ENCODE measurements at places on chromosomes 1 and 21. TPM values are rescaled to one million over a fixed set of nuclear protein-coding genes. Genes with fewer than 3 reads are reported as not detected.

- DNase-seq = peak; percentile 6
Observed at GRCh38 chr1:198465201-198466144, 75.0 kb downstream of the ATP6V1G3 start.

GRCh38 chr1:66211521-66211920, 322.4 kb upstream of the SGIP1 start:
- DNase-seq = no peak

GRCh38 chr1:163258181-163258580, 55.5 kb upstream of the RGS5 start:
- no peak for DNase-seq

GRCh38 chr21:33302796-33303195, 22.0 kb upstream of the IFNAR1 start:
- DNase-seq = no peak

DNA sequence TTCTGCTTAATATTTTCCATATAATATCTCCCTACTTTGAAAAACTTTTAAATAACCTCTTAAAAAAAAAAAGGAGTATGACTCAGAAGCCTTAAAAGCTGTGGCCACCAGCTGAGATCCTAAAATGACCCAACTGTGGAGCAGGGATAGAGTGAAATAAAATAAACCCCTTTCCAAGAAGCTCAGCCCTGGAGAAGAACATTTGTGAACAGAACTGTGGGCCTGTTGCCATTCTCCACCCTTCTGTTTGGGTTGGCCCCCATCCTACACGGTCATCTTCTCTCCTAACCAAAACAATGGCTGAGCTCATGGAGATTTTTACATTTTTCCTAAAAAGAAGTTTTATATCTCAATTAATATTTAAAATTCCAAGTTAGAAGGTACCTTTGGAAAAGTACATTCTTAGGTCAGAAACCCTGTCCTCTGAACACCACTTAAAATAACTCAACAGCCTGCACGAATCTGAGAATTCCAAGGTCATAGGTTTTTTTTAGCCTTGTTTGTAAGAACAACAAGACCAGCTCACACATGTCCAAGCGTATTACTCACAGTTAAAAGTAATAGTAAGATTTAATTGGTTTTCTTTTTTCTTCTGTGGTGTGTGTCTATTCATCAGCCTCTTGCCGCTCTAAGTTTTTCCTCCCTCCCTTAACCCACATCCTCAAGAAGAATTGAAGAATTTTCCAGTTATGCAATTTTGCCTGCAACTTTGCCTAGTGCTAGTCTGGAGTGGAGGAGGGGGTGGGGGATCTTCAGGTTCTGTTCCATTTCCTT, 107.7 kb upstream of the ERRFI1 start:
- no peak for DNase-seq

DNA sequence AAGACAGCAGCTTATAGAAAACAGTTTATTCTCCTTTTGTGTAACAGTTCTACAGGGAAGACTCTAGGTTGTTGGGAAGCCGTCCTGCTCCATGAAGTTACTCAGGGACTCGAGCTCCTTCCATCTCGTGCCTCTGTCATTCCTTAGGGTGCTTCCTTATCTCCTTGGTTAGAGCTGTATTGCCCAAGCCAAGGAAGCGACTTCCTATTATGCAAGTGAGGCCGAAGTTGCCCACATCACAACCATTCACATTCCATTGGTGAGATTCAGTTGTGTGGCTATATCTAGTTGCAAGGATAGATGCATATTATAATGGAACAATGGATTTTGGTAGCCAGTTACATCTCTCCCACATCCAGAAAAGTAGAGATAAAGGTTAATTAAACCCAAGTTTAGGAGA, 9.0 kb downstream of the GSTM5 start:
- no peak for DNase-seq

DNA sequence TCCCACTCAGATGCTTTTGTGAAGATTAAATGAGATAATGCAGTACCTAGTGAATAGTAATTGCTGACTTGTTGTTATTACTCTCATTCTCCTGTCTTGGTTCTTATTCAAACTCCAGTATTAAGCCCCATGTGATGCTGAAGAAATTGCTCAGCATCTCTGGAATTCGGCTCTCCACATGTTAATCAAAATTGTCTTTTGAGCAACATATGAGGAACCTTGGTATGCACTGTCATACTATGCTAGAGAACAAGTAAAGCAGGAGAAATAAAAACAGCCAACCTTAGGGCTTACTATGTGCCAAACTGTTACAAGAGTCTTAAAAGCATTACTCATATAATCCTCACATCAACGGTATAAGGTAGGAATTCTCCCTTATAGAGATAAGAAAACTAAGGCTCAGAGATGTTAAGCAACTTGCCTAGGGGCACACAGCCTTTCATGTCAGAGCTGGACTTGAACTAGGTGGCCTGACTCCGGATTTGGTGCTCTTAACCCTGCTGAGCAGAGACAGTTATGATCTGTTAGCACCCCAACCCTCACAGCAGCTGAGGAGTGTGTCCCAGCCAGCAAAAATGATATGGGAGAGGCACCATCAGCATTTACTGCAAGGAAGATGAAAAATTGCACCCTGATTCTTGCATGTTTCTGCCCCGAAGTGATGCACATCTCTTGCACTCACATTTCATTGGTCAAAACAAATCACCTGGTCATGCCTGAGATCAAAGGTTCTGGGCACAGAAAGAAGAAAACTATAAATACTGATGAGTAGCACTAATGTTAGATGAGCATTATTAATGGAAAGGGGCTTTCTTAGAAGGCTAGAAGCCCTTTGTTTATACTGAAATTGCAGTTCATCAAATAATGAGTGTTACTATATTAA, 102.3 kb downstream of the OMA1 start:
- no peak for DNase-seq

- no peak for DNase-seq
Observed at GRCh38 chr1:4797016-4797410, 142.6 kb downstream of the AJAP1 start.

- no peak for DNase-seq
Observed at GRCh38 chr1:61352845-61353435, 270.6 kb downstream of the NFIA start.

- DNase-seq = no peak
Observed at GRCh38 chr1:186806477-186806876, 22.3 kb upstream of the PLA2G4A start.

- no peak for DNase-seq
Observed at GRCh38 chr1:162038624-162039023, 15.0 kb upstream of the OLFML2B start.

The RNU1-4 gene
- 1.5 TPM for polyA plus RNA-seq

DNA sequence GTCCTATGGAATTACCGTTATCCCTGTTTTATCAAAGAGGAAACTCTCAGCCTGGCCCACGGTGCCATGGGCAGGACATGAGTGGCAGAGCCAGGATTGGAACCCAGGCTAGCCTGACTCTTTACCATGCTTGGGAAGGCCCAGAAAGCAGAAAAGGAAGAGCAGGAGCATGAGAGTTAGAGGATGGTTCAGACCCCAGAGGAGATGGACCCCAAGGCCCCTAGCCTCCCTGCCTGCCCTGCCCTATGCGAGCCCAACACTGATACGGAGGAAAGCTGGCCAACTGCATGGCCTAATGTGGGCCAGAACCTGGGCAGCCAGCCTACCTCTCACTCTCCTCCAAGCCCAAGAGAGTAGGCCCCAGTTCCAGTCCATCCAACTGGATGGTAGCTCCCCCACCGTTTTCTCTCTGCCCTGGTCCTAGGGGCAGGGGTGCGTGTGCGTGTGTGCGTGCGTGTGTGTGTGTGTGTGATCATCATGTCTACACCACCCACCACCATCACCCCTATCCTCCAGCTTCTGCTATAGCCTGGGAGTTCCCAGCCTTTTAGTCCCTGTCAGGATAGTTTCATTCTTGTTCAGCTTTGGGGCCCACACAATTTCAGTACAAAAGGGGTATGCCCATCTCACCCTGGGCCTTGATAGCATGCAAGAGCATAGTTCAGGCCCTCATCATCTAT, 15.4 kb upstream of the MEX3A start:
- DNase-seq = no peak

DNA sequence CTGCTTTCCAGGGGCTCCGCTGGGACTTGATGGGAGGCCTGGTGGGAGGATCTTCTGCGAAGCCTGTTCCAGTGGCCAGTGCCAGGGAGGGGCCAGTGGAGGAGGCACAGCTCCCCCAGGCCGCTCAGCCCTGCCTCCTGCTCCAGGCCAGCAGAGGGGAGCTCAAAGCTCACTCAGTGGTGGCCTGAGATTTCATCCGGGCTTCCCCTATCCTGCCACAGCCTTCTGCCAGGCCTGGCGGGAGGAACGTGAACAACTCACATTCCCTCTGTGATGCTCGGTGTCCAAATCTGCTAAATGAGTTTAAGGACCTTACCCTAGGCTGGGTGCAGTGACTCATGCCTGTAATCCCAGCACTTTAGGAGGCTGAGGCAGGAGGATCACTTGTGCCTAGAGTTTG, 3.3 kb downstream of the CLCNKB start:
- no peak for DNase-seq

GRCh38 chr1:113248494-113248893, 141.8 kb upstream of the MAGI3 start:
- DNase-seq = no peak

The EDARADD gene
- 7.6 TPM for polyA plus RNA-seq
